ENCODE measurements at places on chromosomes 3 and 15.

DNA sequence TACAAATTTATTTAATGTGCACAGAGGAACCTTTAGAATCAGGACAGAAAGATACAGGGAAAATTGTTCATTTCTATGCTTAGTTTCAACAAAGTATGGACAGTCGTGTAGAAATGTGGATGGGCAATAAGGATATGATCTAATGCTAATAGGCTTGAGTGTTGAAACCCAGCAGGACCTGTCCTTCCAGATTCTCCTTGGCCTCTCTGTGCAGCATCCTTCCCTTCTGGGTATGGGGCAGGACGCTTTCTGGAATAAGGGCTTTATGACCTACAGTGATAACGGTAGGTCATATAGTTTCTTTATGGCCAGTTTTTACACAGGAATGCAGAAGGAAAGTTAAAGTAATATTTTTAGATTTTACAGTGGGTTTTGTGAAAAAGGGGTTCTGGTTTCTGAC lies 698.1 kb downstream of the SI start:
- no peaks in the 10 kb centered on the region for H3K4me1 ChIP-seq
- no peak overlapping the region for H3K4me3 ChIP-seq
- H3K36me3 ChIP-seq, result no peaks in the 10 kb centered on the region
- no peak for DNase-seq

DNA sequence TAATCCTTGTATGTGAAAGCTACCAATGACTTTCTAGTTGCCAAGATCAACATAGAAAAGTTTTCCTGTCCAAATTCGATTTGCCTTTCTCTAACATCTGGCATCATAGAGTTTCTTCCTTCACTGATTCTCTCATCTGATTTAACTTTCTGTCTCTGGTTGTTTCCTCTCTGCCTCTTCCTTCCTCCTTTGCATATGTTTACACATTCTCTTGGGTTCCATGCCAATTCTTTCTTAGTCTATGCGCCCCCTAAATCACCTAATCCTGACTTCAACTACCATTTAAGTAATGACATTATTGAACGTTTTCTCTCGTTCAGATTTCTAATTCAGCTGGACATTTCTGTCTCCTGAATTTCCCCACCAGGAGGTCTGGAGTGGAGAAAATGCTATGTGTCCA lies 561.9 kb upstream of the TGFBR2 start:
- peaks cover 4% of the 10 kb centered on the region for H3K4me1 ChIP-seq
- no peak overlapping the region for H3K27ac ChIP-seq
- H3K36me3 ChIP-seq, result no peaks in the 10 kb centered on the region
- H3K27me3 ChIP-seq, result no peaks in the 10 kb centered on the region
- no peak overlapping the region for H3K4me3 ChIP-seq

DNA sequence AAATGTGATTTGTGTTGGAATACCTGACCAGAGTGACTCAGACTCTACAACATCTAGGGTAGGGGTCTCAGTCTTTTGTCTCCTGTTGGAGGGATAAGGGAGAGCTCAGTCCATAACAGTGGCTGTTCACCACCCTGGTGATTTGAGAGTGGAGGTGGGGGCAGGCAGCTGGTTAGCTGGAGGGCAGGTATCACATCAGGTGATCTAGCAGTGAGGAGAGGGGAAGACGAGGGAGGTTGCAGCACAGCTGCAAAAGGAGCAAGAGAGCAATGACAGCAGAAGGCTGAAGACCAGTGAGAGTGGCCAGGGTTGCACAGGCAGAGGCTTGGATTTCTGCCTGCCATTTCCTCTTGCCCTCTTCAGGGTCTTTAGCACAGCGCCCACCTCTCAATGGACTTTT lies 38.4 kb downstream of the PLCL2 start:
- no peak for DNase-seq
- H3K4me3 ChIP-seq, result no peak overlapping the region
- H3K27ac ChIP-seq, result no peak overlapping the region

DNA sequence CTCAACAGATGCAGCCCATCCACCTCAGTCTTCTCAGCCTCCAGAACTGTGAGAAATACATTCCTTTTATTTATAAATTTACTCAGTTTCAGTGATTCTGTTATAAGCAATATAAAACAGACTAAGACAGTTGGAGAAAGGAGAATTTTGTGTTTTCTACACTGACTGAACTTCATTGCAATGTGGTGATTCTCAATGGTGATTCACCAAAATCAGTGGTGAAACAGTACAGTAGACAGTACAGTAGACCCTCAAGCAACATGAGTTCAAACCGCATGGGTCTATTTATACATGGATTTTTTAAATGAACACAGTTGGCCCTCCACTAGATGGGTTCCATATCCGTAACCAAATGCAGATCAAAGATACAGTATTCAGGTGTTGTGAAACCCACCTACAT lies 403.1 kb upstream of the TGFBR2 start:
- H3K36me3 ChIP-seq, result no peaks in the 10 kb centered on the region
- no peak overlapping the region for H3K4me3 ChIP-seq
- H3K27me3 ChIP-seq, result no peaks in the 10 kb centered on the region

GRCh38 chr3:140905559-140905958 lies 36.1 kb upstream of the SLC25A36 start:
- no peaks in the 10 kb centered on the region for H3K4me1 ChIP-seq
- H3K27ac ChIP-seq, result no peak overlapping the region
- no peak for DNase-seq
- H3K36me3 ChIP-seq, result no peaks in the 10 kb centered on the region

- DNase-seq, result no peak
- H3K27ac ChIP-seq, result no peak overlapping the region
- H3K4me1 ChIP-seq, result peaks cover 13% of the 10 kb centered on the region
- H3K4me3 ChIP-seq, result no peak overlapping the region
- H3K27me3 ChIP-seq, result no peaks in the 10 kb centered on the region
- no peaks in the 10 kb centered on the region for H3K36me3 ChIP-seq
Measured at GRCh38 chr3:108114423-108115065, 23.7 kb upstream of the CD47 start.

DNA sequence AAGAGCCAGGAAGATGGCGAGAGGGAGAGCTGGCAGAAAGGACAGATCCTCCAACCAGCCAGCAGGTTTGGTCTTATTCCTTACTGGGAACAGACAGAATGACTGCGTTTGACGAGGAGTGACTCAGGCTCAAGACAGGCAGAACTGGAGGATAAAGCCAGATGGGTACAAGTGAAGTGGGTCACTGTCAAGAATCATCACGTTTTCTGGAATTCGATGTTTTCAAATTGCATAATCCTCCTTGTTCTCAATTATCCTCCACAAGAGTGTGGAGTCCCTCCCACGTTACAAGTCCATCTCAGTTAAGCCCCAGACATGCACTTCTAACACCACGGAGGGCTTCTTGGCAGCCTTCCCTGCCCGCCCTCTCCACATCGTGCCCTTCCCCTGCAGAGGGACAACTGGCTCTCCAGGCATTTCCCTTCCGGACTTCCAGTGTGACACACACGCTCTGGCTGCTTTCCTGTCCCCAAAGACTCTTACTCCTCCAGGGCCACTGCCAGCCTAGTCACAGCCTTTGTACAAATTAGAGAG lies 183.1 kb downstream of the CHST2 start:
- peaks cover 13% of the 10 kb centered on the region for H3K4me1 ChIP-seq
- H3K27ac ChIP-seq, result no peak overlapping the region
- peak; percentile 17 for DNase-seq
- H3K27me3 ChIP-seq, result no peaks in the 10 kb centered on the region
- H3K36me3 ChIP-seq, result no peaks in the 10 kb centered on the region

- H3K4me3 ChIP-seq, result no peak overlapping the region
- H3K4me1 ChIP-seq, result peaks cover 5% of the 10 kb centered on the region
- peaks cover 6% of the 10 kb centered on the region for H3K27me3 ChIP-seq
- H3K36me3 ChIP-seq, result no peaks in the 10 kb centered on the region
- DNase-seq, result no peak
Measured at GRCh38 chr3:44030687-44031305, 210.9 kb upstream of the TOPAZ1 start.

DNA sequence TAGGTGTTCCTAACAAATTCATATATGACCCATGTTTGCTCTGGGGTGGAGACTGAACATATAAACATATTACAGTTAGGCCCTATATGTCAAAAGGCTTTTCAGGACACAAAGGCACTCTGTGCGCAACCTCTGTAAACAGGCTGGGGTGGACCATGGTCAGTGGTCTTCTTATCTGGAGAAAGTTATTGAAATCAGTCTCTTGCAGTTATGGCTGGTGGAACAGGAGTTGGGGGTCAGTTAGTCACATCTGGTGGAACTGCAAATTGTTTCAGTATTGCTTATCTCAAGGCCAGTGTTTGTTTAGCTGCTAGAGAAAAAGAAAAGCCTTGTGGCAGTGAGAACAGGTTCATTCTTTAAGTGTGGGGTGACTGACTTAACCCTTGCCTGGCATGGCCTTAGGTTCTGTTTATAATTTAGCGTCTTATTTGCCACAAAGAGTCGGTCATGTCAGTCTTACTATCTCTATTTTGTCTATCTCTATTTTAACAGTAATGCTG lies 5.9 kb upstream of the GP9 start:
- no peaks in the 10 kb centered on the region for H3K36me3 ChIP-seq
- peak; percentile 5 for DNase-seq
- H3K4me3 ChIP-seq, result no peak overlapping the region
- peaks cover 24% of the 10 kb centered on the region for H3K4me1 ChIP-seq
- H3K27ac ChIP-seq, result no peak overlapping the region

- no peak overlapping the region for H3K27ac ChIP-seq
- no peaks in the 10 kb centered on the region for H3K36me3 ChIP-seq
- H3K4me3 ChIP-seq, result no peak overlapping the region
- DNase-seq, result no peak
- H3K27me3 ChIP-seq, result no peaks in the 10 kb centered on the region
Measured at GRCh38 chr3:12180218-12180617, 21.5 kb upstream of the TIMP4 start.

DNA sequence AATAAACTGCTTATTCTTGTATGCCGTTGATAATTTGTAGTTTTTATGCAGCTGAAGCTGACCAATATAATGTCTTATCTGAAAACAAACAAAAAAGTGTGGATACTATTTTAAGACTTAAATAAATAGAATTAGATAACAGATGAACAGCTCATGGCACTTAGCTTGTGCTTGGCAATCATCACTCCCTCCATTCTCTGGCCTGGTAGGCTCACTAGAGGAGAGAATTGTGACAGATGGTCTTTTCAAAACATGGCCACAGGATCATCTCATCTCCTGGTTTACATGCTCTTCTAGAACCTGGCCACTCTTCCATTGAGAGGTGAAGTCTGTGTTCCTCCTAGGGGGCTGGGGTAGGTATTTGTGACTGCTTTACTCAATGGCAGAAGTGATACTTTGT lies 58.4 kb upstream of the RBP1 start:
- H3K27me3 ChIP-seq, result no peaks in the 10 kb centered on the region
- H3K4me3 ChIP-seq, result no peak overlapping the region
- DNase-seq, result no peak
- peaks cover 2% of the 10 kb centered on the region for H3K4me1 ChIP-seq

- no peak overlapping the region for H3K4me3 ChIP-seq
- H3K36me3 ChIP-seq, result no peaks in the 10 kb centered on the region
- H3K4me1 ChIP-seq, result no peaks in the 10 kb centered on the region
- no peaks in the 10 kb centered on the region for H3K27me3 ChIP-seq
- H3K27ac ChIP-seq, result no peak overlapping the region
Measured at GRCh38 chr3:77414881-77415280, 375.0 kb downstream of the ROBO2 start.

- no peak overlapping the region for H3K4me3 ChIP-seq
- H3K27me3 ChIP-seq, result no peaks in the 10 kb centered on the region
- H3K4me1 ChIP-seq, result no peaks in the 10 kb centered on the region
- no peaks in the 10 kb centered on the region for H3K36me3 ChIP-seq
- no peak overlapping the region for H3K27ac ChIP-seq
Measured at GRCh38 chr15:58777107-58777506, 6.0 kb downstream of the MINDY2 start.

GRCh38 chr3:129596194-129597086 lies 10.0 kb downstream of the PLXND1 start:
- H3K4me3 ChIP-seq, result no peak overlapping the region
- no peaks in the 10 kb centered on the region for H3K36me3 ChIP-seq
- no peaks in the 10 kb centered on the region for H3K27me3 ChIP-seq
- H3K27ac ChIP-seq, result peak overlapping the region; percentile 14
- peak; percentile 84 for DNase-seq

DNA sequence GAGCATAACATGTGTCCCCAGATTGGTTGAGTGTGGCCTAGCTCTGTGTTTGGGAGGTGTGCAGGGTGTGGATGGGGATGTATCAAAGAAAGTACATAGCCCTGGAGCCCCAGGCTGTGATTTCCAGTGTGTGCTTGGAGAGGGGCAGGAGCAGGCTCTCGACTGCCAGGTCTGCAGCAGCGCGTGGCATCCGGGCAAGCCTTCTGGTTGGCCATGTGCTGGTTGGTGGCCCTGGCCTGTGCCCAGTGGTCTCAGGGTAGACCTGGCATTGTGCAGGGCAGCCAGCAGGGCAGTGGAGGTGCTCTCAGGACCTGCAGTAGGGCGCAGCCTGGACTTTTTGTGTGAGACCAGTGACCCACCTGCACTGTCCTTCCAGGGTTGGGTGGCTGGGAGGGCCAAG lies 231.5 kb downstream of the UBE3A start:
- H3K4me1 ChIP-seq, result no peaks in the 10 kb centered on the region
- no peaks in the 10 kb centered on the region for H3K36me3 ChIP-seq
- no peak for DNase-seq
- no peak overlapping the region for H3K27ac ChIP-seq
- H3K27me3 ChIP-seq, result no peaks in the 10 kb centered on the region

- H3K4me3 ChIP-seq, result no peak overlapping the region
- no peak for DNase-seq
- no peaks in the 10 kb centered on the region for H3K4me1 ChIP-seq
- no peaks in the 10 kb centered on the region for H3K27me3 ChIP-seq
- H3K36me3 ChIP-seq, result no peaks in the 10 kb centered on the region
- no peak overlapping the region for H3K27ac ChIP-seq
Measured at GRCh38 chr15:46410705-46411104, 775.9 kb downstream of the SQOR start.

DNA sequence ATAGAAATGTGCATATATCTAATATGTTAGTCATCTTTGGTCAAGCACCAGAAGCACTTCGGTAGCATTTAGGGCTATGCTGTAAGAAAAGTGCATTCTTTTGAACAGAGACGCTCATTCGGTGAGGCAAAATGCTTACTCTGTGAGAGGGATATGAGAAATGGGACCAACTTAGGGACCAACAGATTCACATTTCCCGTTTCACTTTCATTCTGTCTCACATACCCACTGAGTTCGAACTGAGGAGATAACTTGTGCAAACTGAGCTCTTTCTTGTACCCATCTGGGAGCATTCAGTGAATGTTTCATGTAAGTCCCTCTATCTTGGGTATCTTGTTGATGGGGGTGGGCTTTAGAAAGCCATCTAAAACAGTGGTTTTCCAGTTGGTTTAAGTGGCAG lies 135.3 kb downstream of the FEZF2 start:
- no peak for DNase-seq
- no peaks in the 10 kb centered on the region for H3K36me3 ChIP-seq
- no peaks in the 10 kb centered on the region for H3K4me1 ChIP-seq
- H3K27ac ChIP-seq, result no peak overlapping the region
